Activated T-helper 1 cell treated with anti-CD3 and anti-CD28 coated beads, Interleukin-12 subunit alpha, Interleukin-12 subunit beta, Interleukin-2, Interleukin-4 antibody, amounts not matched to agents 30 ng/mL and 10 ng/mL and 1 ng/mL, durations not matched to agents 14 hours and 24 hours and 36 hours (primary cell): ENCODE measurements at places on chromosomes 4 and X.

DNA sequence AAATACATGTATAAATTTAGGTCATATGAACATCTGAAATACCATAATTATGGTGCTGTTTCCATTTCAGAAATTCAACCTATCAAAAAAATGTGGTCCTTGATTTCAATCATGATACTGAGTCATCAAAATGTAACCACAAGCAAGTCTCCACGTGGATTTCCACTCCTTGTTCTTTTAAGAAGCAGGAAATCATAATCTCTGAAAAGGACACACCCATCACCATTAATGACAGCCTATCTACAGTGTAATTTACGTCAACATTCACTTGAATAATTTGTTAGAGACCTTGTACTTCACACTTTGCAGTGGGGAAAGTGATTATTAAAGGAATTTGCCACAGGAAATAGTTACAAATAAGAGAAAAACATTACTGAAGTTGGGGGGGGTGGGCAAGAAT lies 17.7 kb upstream of the SLC7A11 start:
- DNase-seq = no peak

- DNase-seq = no peak
Observed at GRCh38 chrX:114073926-114074325, 510.0 kb upstream of the HTR2C start.

DNA sequence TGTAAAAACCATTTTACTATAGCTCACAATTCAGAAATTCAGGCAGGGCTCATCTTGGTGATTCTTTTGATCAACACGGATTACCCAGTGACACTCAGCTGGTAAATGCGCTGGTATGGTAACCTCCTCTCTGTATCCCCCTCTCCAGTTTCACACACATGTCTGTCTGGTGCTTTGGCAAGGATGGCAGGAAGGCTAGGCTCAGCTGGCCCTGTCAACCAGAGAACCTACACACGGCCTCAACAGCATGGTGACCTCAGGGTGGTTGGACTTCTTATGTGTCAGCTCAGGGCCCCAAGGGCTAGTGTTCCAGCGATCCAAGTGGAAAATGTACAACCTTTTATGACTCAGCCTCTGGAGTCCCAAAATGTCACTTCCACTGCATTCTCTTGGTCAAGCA lies 55.7 kb upstream of the EOLA2 start:
- no peak for DNase-seq

- no peak for DNase-seq
Observed at GRCh38 chr4:104491481-104492182, 3.1 kb downstream of the CXXC4 start.

DNA sequence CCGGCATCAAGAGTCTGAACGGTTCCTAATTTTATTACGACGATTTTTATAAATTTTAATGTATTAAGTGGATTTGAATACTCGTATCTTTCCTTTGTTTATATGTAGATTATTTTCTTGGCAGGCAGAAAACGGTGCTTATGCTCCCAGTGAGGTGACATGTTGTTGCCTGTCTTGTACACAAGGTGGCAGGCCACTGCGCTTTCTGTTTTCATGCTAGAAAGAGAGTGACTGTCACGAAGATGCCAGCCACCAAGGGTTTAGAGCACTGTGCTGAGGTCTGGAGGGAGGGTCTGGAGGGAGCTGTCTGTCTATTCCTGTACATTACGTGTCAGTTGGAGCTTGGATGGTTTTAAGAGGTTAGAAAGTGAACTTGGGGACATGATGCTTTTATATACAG lies 87.7 kb downstream of the SHROOM2 start:
- DNase-seq = peak; percentile 1

DNA sequence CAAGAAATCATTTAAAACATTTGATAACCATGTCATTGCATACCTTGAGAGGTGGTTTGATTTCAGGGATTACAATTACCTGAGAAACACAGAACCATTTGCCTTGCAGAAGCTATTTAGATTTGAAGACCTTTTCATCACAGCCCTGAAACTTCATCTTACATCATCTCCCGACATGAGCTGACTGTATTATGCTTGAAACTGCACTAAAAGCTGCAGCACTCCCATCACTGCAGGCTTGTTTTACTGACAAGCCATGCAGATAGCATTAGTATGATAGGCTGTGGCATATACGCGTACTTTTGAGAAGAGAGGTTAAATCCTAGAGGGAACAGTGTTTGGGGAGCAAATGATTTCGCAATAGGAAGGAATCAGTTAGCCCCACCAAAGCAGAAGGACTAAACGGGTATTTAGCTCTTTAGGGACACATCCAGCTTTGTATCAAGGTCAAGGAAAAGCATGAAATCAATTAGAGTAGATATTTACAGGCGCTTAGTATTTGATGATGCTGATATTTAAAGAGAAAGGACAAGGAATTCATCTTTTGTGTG lies 133.2 kb upstream of the DIAPH2 start:
- no peak for DNase-seq

DNA sequence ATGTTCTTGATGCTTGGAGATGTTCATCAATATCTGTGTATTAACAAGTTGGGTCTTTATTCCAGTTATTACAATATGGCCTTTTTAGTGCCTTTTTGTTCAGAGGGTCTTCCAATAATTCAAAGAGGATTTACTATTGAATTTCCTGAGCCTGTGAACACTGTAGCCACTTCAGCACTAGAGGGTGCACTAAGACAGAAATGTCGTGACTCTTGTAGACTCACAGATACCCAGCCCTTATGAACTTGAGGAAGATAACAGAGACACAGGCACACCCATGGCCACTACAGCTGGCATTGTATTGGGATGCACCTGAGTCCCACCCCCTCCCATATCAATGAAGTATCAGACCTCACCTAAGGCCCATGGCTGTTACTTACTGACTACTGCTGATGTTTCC lies 54.4 kb upstream of the ACTRT1 start:
- no peak for DNase-seq

GRCh38 chr4:10055871-10056270 lies 34.6 kb upstream of the SLC2A9 start:
- no peak for DNase-seq

- DNase-seq = peak; percentile 11
Observed at GRCh38 chrX:40097141-40097503, 636 bp downstream of the BCOR start.

GRCh38 chr4:12846368-12846767 lies 637.8 kb downstream of the RAB28 start:
- no peak for DNase-seq

- no peak for DNase-seq
Observed at GRCh38 chr4:92112805-92113204, 191.0 kb upstream of the GRID2 start.

DNA sequence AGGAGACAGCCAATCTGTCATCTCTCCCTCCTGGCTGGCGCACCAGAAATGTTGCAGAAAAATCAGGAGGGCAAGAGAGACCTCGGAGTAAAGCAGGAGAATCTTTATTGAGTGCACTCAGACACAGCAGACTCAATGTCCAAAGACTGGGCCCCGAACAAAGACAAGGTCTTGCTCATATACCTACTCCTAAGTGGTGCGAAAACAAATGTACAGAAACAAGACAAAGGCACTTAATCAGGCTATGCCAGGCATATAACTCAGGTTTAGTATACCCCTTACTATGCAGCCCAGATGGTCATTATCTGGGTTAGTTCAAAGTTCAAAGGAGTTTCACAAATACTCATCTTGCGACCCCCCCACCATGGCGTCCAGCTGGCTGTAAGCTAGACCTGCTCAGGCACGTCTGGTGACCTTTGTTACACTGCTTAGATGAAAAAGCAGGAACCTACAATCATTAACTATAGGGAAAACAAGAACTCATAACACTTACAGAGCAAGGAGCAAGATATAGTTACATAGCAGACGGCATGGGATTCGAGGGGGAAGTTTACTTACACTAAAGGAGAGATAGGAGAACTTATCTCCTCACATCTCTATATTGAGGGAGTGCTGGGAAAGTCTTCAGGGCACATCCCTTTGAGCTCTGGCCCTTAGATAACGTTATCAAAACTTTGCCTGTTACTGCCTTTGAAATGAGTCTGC lies 27.5 kb downstream of the SULT1E1 start:
- no peak for DNase-seq

DNA sequence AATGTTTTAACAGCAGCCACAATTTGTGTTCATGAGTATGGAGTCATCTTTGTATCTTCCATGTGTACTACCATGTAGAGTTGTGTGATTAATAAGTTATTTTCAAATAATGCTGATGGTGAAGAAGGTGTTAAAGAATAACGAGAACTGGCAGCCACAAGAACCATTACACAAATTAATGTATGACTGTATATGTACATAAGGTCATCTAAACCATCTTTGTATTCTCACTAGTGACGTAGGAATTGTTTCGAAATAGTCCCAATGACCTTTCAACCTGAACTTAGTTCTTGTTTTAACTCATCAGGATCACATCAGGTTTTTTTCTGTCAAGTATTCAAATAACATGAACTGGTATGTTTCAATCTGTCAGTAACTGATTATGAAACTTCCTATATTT lies 48.3 kb upstream of the NOCT start:
- no peak for DNase-seq

- no peak for DNase-seq
Observed at GRCh38 chrX:48713847-48714246, 17.3 kb downstream of the SUV39H1 start.

- DNase-seq = no peak
Observed at GRCh38 chr4:1409079-1409478, 2.8 kb upstream of the NKX1-1 start.

DNA sequence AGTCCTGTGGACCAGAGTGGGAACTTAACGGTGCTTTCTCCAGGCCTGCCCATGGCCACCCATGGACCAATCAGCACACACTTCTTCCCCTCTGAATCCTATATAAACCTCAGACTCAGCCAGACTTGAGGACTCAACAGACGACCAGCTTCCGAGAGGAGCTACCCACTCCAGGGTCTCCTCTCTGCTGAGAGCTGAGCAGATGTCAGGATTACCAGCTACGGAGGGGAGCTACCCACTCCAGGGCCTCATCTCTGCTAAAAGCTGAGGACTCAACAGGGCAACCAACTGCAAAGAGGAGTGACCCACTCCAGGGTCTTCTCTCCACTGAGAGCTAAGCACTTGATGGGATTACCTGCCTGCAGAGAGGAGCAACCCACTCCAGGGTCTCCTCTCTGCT lies 80.0 kb upstream of the DDX60 start:
- no peak for DNase-seq

GRCh38 chr4:84498203-84498934 lies 723 bp downstream of the NKX6-1 start:
- no peak for DNase-seq

DNA sequence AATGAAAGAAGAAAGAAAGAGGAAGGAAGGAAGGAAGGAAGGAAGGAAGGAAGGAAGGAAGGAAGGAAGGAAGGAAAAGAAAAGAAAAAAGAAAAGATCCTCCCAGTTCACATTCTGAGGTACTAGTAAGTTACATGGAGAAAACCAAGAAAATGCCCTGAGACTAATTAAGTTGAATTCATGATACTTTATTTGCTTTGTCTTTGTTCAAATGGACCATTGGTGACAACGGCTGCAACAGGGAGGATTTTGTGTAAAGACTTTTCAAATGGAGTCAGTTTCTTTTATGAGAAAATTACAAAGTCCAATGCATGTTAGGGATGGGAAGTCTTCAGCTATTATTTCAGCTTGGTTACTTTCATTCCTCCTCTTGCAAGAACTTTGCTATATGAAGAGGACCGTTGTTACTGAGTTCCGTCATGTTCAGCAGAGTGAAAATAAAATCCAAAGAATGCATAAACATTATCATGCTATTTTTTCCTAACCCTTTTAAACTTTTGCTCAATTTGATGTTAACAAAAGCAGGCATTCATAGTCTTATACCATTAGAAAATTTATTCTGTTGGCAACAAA lies 8.3 kb downstream of the VCX3A start:
- DNase-seq = no peak

- no peak for DNase-seq
Observed at GRCh38 chrX:136262243-136262642, 11.0 kb upstream of the MAP7D3 start.

GRCh38 chr4:14345356-14345775 lies 656.9 kb upstream of the CPEB2 start:
- no peak for DNase-seq

- DNase-seq = no peak
Observed at GRCh38 chr4:108361886-108362285, 193.2 kb upstream of the LEF1 start.

GRCh38 chr4:118920247-118920646 lies 31.6 kb downstream of the SYNPO2 start:
- DNase-seq = no peak

- no peak for DNase-seq
Observed at GRCh38 chr4:153832720-153833287, 43.9 kb upstream of the SFRP2 start.

DNA sequence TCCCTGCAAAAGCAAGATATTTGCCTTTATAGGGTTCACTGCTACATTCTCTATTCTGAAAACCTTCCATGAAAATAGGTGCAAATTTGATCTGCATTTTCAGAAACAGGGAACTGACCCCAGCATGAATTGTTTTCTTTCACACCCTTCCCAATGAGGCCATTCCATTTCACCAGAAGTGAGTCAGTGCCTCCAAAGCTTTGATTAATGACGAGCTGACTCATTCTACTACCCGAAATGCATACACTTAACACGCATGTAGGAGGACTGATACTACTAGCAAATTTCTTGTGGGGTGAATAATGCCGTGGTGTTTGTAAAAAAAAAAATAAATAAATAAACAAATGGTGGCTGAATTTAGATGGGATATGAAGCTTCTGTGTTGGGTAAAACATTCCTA lies 146.9 kb upstream of the FGF13 start:
- no peak for DNase-seq

DNA sequence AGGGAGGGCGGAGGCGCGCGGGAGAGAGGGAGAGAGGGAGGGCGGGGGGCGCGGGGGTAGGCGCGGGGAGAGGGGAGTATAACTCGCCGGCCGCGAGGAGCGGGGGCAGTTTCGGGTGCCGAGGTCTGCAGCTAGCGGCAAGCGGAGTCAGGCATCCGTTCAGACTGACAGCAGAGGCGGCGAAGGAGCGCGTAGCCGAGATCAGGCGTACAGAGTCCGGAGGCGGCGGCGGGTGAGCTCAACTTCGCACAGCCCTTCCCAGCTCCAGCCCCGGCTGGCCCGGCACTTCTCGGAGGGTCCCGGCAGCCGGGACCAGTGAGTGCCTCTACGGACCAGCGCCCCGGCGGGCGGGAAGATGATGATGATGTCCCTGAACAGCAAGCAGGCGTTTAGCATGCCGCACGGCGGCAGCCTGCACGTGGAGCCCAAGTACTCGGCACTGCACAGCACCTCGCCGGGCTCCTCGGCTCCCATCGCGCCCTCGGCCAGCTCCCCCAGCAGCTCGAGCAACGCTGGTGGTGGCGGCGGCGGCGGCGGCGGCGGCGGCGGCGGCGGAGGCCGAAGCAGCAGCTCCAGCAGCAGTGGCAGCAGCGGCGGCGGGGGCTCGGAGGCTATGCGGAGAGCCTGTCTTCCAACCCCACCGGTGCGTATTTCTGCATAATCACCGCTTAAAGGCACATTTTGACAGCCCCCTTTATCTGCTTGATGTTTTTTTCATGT lies at the start of gene POU4F2:
Gene POU4F2, plus strand, starts transcription at position 108 of the 720 bp plus-strand sequence. Its CDS starts 248 bp downstream, at position 356.
- DNase-seq = no peak
